ENCODE measurements at places on chromosomes 1 and 21.

GRCh38 chr1:223142795-223143536 lies at the start of gene TLR5:
TSS of gene TLR5 (minus strand) at chr1:223143248. CDS start at chr1:223113031, 30,217 bp downstream.
- peak; percentile 87 for DNase-seq

- DNase-seq, result no peak
Measured at GRCh38 chr1:73604211-73604610, 593.8 kb downstream of the LRRIQ3 start.

DNA sequence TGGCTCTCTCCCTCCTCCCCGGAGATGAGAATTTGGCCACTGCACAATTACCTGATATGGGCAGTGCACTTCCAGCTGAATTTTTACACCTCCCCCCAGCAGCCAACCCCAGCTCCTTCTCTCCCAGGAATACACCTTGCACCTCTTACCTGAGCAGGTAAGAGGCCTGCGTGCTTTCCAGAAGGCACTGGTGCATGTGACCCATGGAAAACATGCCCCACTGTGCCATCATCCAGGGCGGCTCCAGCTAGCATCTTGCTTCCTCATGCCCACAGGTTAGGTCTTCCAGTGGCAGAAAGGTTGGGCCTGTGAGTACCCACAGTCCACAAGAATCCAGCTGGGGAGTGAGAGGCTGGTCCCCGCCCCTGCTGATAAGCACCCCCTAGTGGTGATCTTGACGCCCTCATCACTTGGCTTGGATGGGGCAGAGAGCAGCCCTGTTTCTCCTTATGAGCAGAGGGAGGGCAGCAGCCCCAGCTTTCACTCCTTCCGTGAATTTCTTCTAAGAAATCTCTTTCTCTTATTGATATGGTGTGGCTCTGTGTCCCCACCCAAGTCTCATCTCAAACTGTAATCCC lies 57.8 kb downstream of the EDARADD start:
- DNase-seq, result peak; percentile 23

DNA sequence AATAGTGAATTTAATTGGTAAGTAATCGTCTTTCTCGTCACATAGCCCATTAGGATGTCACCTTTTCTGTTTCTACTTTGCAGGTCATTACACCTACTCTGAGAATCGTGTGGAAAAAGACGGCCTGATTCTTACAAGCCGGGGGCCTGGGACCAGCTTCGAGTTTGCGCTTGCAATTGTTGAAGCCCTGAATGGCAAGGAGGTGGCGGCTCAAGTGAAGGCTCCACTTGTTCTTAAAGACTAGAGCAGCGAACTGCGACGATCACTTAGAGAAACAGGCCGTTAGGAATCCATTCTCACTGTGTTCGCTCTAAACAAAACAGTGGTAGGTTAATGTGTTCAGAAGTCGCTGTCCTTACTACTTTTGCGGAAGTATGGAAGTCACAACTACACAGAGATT lies 23.3 kb downstream of the PARK7 start:
- DNase-seq, result no peak

DNA sequence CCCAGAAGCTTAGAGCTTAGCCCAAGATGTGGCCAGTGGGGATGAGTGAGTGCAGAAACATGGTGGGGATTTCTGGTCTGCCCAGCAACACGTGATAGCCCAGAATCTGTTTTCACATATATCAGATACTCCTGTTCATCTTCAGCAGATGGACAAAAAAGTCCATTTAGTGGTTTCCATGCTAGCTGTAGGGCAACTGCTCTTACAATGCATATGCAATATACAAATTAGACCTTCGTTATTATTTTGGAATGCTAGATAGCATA lies 96.9 kb upstream of the SGIP1 start:
- no peak for DNase-seq

Data from activated CD4-positive, alpha-beta T cell treated with anti-CD3 and anti-CD28 coated beads for 4 hours (primary cell).